Activated CD4-positive, alpha-beta memory T cell treated with anti-CD3 and anti-CD28 coated beads for 36 hours (primary cell): ENCODE measurements at places on chromosomes 4 and X.

GRCh38 chr4:47451657-47452056 is 11.8 kb downstream of the COMMD8 start:
- H3K27me3 ChIP-seq = no peaks in the 10 kb centered on the region
- DNase-seq = no peak
- peaks cover 2% of the 10 kb centered on the region for H3K4me1 ChIP-seq
- no peak overlapping the region for H3K27ac ChIP-seq
- peaks cover 24% of the 10 kb centered on the region for H3K36me3 ChIP-seq

DNA sequence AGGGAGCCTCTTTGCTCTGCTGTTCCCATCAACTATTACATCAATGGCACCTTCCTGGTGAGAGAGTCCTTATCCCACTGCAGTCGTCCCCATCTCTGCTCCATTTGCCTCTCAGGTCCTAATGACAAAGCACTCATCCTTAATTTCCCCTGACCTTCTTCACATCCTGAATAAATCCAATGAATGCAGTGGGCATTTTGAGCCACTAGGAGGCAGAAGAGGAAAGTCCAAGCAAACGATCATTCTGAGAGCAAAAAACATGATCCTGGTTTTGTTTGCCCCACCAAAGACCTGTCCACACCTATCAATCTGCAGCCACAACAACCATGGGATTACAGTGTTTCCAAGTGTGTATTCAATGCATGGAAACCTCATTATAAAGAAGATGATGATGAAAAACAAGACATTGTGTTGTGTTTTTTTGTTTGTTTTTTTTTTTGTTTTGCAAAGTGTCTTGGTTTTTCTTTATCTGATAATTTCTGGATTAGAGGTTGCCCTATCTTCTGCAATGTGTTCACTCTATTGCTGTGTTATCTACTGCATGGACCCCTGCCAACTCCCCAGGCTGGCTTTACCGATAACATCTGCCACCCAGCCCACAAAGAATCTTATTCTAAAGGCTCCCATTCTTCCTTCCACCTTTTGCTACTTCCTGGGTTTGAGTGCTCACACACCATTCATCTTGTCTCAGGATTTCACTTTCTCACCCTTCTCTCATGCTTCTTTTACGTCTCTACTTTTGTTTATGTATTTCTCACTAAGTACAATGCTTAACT is 207.2 kb downstream of the NLGN4X start:
- no peaks in the 10 kb centered on the region for H3K36me3 ChIP-seq
- H3K27ac ChIP-seq = no peak overlapping the region
- no peak overlapping the region for H3K4me3 ChIP-seq
- DNase-seq = peak; percentile 11

- H3K27me3 ChIP-seq = no peaks in the 10 kb centered on the region
- H3K4me3 ChIP-seq = no peak overlapping the region
- H3K36me3 ChIP-seq = no peaks in the 10 kb centered on the region
These were observed 47.6 kb downstream of the ABCG2 start for GRCh38 chr4:88110826-88111225.

DNA sequence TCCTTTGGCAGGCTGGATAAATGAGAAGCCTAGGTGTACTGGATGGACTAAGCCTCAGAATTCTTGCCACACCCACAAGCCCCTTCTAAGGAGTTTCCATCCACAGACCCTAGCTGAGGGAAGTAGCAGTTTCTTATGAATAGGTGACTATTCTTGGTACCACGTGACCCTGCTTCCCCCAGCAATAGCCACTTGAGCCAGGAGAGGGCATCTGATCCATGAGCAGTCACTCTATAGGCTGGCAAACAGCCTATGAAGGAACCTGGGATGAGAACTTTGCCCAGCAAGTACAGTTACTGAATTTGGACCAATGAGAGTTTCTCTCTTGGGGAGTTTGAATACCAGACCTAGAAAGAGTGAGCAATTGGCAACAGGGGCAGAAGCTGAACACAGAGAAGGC is 84.0 kb downstream of the RTL9 start:
- H3K27me3 ChIP-seq = peaks cover 3% of the 10 kb centered on the region
- no peak overlapping the region for H3K27ac ChIP-seq
- DNase-seq = peak; percentile 12
- no peaks in the 10 kb centered on the region for H3K4me1 ChIP-seq
- H3K36me3 ChIP-seq = no peaks in the 10 kb centered on the region

DNA sequence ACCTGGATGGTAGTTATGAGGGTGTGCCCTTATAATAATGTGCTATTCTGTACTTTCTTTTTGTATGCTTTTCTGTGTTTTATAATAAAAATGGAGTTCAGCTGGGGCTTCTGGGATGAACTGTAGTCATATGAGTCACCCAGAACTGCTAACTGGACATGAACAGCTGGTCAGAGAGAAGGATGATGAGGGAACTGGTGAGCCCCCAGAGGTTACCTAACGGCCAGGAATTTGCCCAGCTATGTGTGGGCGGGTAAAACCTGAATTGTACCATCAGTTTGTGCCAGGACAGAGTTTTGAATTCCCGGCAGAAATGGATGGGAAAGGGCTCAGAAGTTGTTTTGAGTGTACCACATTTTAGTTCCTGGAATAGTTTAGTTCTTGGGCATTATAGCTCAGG is 138.0 kb upstream of the USP9X start:
- no peak overlapping the region for H3K4me3 ChIP-seq
- H3K27ac ChIP-seq = no peak overlapping the region
- H3K4me1 ChIP-seq = peaks cover 10% of the 10 kb centered on the region
- H3K27me3 ChIP-seq = no peaks in the 10 kb centered on the region
- peaks cover 7% of the 10 kb centered on the region for H3K36me3 ChIP-seq
